ENCODE measurements at places on chromosomes 2 and 18. TPM values are rescaled to one million over a fixed set of nuclear protein-coding genes. Genes with fewer than 3 reads are reported as not detected.

The UGT1A10 gene
- total RNA-seq, result not detected

The PKP4 gene
- 37.8 TPM for total RNA-seq

The BCL11A gene
- total RNA-seq, result 0.40 TPM

The AQP12A gene
- total RNA-seq, result not detected

The ARHGAP25 gene
- total RNA-seq, result 109 TPM

The SLC4A5 gene
- 3.6 TPM for total RNA-seq

Data from activated naive CD8-positive, alpha-beta T cell treated with anti-CD3 and anti-CD28 coated beads, Interleukin-2, amount 10 ng/mL, durations not matched to agents 7 days and 5 days (primary cell).